ENCODE measurements at places on chromosomes 13 and 19.

DNA sequence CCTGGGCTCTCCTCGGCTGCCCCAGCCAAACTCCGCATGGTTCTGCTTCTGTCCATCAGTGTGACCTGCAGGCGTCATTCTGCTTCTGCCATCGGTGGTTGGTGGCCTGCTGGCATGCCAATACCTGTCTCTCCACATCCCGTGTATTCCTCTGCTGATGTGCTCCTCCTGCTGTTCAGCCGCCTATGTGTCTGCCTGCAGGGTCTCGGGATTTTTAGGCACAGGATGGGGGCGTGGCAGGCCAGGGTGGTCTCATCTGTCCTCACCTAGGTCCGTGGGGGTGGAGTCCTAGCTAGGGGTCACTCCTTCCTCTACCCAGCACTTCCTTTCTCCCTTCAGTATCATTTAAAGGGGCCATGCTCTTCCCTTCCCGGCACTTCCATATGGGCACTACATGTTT lies 33.0 kb upstream of the SGCG start:
- DNase-seq, result no peak

- DNase-seq, result no peak
Measured at GRCh38 chr13:50248516-50249143, 233.4 kb downstream of the KCNRG start.

- DNase-seq, result no peak
Measured at GRCh38 chr13:49395451-49395865, 48.4 kb downstream of the CAB39L start.

- DNase-seq, result peak; percentile 65
Measured at GRCh38 chr19:10553943-10554381, 10.3 kb downstream of the ATG4D start.

GRCh38 chr19:12695997-12696365 lies 450 bp downstream of the FBXW9 start:
- DNase-seq, result peak; percentile 23

DNA sequence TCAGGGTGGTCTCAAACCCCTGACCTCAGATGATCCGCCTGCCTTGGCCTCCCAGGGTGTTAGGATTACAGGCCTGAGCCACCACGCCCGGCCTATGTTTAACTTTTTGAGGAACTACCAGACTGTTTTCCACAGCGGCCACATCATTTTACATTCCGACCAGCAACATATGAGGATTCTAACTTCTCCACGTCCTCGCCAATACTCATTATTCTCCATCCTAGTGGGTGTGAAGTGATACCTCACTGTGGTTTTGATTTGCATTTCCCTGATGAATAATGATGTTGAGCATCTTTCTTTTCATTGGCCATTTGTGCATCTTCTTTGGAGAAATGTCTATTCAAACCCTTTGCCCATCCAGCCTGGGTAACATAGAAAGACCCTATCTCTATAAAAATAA lies 14.8 kb downstream of the SLC5A5 start:
- DNase-seq, result no peak

- no peak for DNase-seq
Measured at GRCh38 chr19:48192750-48193149, 22.3 kb downstream of the ZSWIM9 start.

- DNase-seq, result peak; percentile 12
Measured at GRCh38 chr13:44051918-44052675, 172.4 kb downstream of the LACC1 start.

- no peak for DNase-seq
Measured at GRCh38 chr19:40666803-40667438, 23.5 kb downstream of the NUMBL start.

DNA sequence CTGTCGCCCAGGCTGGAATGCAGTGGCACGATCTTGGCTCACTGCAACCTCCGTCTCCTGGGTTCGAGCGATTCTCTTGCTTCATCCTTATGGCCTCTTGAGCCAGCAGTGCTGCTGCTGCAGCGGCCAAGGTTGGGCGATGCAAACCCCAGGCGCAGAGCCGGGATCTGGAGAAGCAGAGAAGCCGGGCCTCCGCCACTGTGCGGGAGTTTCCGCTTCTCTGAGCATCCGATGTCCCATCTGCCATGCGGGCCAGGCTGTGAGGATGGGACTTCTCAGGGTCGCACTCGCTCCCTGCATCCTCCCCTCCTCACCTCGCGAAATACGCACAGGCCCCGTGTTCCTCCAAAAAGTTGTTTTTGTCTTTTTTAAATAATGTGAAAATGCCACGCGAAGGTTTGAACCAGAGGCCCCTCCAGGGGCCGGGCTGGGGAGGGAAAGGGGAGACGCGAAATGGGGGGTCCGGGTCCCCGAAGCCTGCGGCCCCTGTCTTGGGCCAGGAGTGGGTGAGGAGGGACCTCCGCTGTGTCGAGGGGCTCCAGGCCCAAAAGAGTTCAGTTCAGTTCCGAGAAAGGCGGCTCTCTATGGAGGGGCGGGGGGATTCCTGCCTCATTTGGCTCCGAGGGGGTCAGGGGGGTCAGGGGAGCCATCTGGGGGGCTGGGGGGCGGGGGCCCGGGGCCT lies 15.9 kb downstream of the CYTH2 start:
- no peak for DNase-seq

- no peak for DNase-seq
Measured at GRCh38 chr19:28929006-28929405, 283.9 kb downstream of the UQCRFS1 start.

DNA sequence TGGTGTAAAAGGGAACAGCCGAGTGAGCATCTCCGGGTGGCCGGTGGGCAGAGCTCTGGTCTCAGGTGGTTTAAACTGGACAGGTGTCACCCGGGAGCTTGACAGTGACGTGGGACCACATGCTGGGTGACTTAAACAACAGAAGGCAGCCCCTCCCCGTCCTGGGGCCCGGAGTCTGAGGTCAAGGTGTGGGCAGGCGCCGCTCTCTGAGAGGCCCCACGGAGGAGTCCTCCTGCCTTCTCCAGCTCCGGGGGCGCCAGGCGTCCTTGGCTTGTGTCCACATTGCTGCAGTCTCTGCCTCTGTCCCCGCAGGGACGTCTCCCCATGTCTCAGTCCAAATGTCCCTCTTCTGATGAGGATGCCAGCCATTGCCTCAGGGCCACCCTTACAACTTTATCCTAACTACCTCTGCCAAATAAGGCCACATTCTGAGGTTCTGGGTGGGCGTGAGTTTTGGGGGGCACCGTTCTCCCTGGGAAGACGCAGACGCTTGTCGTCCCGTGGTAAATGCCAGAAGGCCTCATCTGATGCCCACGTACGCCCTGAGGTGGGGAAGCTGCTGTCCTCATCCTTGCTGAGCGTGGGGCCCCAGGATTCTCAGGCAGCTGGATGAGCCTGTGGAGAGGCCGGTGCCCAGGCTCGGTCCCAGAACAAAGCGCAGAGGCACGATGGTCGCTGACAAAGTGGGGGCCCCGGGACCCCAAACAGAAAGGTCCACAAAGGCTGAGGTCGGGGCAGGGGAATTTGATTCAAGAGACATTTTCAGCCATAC lies 12.9 kb downstream of the GZMM start:
- DNase-seq, result no peak

- DNase-seq, result peak; percentile 44
Measured at GRCh38 chr13:40666933-40667621, 636 bp upstream of the FOXO1 start.

GRCh38 chr19:49085868-49086232 lies 599 bp downstream of the SNRNP70 start:
- no peak for DNase-seq

DNA sequence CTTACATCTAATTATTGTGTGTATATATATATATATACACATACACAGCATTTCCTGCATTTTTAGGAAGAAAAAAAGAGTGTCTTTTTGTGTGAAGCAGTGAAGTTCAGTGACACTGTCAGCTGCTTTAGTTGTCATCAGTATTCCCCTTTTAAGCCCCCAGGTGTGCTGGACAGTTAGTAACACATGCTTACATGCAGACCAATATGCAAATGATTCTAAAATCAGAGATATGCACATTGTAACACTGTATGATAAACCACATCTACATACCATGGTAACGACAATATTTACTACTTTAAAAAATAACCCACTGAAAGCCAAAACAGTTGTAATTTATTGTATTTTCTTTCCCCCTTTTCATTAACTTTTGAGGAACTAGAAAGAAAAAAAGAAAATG lies 16.8 kb downstream of the LHFPL6 start:
- no peak for DNase-seq

DNA sequence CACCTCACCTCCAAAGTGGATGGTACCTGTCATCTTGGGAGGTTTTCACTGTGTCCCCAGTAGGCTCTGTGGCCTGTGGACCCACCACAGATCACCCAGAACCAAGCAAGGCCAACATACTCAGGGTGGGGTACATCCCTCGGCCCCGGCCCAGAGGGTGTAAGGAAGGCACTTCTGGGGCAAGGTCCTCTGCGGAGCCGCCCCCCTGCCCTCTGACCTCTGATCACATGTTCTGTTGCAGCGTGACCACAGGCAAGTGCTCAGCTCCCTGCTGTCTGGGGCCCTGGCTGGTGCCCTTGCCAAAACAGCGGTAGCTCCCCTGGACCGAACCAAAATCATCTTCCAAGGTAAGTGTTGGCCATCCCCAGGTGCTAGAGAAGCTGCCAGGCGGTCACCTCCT lies 36.7 kb downstream of the TMEM161A start:
- no peak for DNase-seq

- peak; percentile 26 for DNase-seq
Measured at GRCh38 chr19:5397804-5398692, 57.2 kb upstream of the ZNRF4 start.

- DNase-seq, result no peak
Measured at GRCh38 chr13:108494991-108495645, 134.3 kb upstream of the MYO16 start.

- no peak for DNase-seq
Measured at GRCh38 chr19:1762243-1763117, 9.2 kb downstream of the ONECUT3 start.

- no peak for DNase-seq
Measured at GRCh38 chr19:16258440-16258903, 60.8 kb downstream of the AP1M1 start.

- DNase-seq, result no peak
Measured at GRCh38 chr13:44908266-44908665, 81.0 kb downstream of the NUFIP1 start.

DNA sequence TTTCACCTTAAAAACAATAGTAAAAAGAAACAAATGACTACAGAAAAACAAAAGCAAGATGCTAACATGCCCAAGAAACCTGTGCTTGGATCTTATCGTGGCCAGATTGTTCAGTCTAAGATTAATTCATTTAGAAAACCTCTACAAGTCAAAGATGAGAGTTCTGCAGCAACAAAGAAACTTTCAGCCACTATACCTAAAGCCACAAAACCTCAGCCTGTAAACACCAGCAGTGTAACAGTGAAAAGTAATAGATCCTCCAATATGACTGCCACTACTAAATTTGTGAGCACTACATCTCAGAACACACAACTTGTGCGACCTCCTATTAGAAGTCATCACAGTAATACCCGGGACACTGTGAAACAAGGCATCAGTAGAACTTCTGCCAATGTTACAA lies 6.0 kb downstream of the CKAP2 start:
- no peak for DNase-seq

GRCh38 chr19:44677019-44677811 lies 5.9 kb downstream of the CEACAM19 start:
- peak; percentile 55 for DNase-seq

- DNase-seq, result no peak
Measured at GRCh38 chr13:110305001-110305400, 2.0 kb downstream of the COL4A1 start.

GRCh38 chr13:40971321-40971720 lies 47.8 kb downstream of the ELF1 start:
- no peak for DNase-seq

DNA sequence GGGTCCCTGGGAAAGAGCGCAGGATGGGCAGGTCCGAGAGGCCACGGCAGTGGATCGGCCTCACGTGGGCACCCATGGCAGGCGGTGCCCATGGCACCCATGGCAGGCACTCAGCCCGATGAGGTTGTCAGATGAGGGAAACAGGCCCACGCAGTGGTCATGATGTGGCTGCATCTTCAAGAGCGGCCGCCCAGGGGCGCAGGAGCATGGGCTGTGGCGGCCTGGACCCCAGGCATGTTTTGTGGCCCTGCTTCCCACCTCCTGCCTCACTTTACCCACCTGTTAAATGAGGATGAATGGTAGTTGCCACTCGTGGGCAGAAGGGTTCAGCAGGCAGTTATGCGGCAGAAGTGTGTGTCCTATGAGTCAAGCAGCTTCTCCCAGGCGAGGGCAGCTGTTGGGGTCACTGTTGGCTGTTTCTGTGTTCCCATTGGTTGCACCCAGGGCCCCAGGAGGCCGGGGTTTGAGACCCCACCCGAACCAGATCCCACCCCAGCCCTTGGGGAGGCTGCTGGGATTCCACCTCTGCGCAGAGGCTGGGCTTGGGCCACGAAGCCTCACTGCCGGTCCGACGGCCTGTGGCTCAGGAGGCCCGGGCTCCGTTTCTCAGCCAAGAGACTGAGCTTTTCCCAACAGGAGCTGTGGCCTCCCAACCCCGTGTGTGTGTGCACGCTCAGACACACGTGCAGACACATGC lies 30.0 kb downstream of the CSNK1G2 start:
- DNase-seq, result no peak

- DNase-seq, result no peak
Measured at GRCh38 chr19:49806620-49806959, 6.5 kb downstream of the FUZ start.

- peak; percentile 39 for DNase-seq
Measured at GRCh38 chr13:111429064-111429558, 108.7 kb downstream of the TEX29 start.

GRCh38 chr19:43331435-43332010 lies 22.0 kb upstream of the CD177 start:
- no peak for DNase-seq

DNA sequence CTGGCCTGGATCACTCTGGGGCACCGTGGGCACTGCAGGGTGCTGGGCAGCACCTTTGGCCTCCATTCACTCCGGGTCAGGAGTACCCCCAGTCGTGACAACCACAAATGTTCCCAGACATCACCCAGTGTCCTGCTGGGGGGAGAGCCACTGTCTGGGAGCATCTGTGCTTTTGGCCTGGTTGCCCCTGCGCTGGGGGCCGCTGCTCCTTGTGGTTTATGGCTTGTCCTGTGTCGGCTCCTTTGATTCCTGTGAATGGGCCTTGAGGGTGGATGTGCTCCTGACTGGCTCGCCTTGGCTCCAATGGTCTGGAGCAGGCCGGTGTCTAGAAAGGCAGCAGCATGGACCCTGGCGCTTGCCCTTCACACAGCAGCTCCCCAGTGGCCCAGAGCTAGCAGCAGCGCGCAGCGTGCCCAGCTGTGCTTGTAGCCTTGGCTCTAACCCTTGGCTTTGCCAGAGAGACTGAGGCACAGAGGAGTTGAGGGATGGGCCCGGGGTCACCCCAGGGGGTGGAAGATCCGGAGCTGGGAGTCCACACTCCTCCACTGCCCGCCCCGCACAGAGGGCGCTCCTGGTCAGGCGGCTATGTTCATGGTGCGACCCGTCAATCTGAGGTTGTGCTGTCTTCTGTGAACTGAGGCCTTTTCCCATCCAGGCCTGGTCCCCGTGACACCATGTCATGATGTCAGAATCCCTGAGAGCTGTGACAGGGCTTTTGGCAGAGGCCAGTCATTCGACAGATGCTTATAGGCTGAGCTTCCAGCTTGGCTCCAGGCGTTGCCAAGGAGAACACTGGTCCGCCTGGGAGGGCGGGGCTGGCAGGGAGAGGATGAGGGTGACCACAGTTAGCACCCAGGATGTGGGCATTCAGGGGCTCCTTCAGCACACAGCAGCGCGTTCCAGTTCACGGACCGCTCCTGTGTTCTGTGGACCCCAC lies 4.1 kb downstream of the DAZAP1 start:
- no peak for DNase-seq

Measured in RWPE1 (cell line).